ENCODE measurements at places on chromosomes 7 and 10.

GRCh38 chr7:140322759-140323158 lies 75.6 kb downstream of the SLC37A3 start:
- no peak for DNase-seq

- no peak for DNase-seq
Observed at GRCh38 chr10:59036311-59037017, 140.0 kb upstream of the PHYHIPL start.

DNA sequence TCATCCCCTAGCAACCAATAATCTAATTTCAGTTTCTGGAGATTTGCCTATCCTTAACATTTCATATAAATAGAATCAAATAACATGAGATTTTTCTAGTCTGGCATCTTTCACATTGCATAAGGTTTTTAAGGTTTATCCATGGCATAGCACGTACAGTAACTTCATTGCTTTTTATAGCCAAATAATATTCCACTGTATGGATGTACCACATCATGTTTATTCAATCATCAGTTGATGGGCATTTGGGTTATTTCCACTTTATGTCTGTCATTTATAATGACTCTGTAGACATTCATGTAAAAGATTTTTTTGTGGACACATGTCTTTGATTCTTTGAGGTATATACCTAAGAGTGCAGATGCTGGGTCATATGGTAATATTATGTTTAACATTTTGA lies 1052.6 kb downstream of the DNAJB9 start:
- DNase-seq: no peak

GRCh38 chr10:91975438-91975837 lies 51.9 kb downstream of the BTAF1 start:
- no peak for DNase-seq

DNA sequence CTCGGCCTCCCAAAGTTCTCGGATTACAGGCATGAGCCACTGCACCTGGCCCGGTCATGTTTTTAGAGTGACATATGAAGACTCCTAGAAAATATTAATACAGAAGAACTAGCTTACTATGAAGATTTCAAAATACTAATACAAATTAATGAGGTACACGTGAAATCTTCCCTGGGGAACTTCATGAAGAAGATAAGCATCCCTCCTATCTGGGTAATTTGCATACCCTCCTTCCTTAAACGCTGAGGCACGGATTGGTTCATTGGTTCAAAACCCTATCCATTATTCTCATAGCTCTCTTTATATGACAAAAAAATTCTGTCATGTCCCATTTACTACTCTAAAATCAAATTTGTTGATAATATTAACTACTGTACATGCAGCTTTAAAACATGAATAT lies 224.8 kb upstream of the KLF14 start:
- DNase-seq: no peak

DNA sequence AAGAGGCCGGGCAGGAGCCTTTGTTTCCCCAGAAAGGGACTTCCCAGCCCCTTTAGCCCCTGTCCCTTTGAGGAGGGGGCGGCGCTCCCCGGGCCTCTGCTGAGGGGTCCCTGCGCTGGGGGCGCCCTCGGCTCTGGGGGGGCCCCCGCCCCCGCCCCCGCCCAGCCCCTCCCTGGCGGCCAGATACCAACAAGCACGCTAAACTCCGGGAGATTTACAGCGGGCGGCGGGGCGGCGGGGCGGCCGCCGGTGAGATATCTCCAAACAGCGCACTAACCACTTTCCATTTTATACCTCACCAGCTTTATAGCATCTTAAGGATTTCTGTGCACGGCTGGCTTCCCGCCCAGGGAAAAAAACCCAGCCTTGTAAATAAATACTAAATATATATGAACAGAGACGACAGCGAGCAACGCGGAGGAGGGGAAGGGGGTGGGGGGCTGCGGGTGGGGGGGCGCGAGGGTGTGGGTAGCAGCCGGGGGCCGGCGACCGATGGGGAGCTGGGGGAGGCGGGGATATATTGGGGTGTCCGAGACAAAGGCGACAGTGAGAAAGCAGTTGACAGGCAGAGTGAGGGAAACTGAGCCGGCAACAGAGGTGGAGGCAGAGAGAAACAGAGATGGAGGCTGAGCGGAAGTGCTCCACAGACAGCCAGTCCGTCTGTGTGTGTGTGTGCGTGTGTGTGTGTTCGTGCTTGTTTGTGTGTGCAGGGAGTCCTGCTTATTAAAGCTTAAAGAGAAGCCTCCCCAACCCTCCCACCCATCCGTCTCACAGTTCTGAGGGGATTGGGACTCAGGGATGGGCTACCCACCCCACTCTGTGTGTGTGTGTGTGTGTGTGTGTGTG lies 85.8 kb downstream of the HIF1AN start:
- DNase-seq: no peak

GRCh38 chr7:16891874-16892643 lies 10.3 kb upstream of the AGR3 start:
- DNase-seq: no peak

DNA sequence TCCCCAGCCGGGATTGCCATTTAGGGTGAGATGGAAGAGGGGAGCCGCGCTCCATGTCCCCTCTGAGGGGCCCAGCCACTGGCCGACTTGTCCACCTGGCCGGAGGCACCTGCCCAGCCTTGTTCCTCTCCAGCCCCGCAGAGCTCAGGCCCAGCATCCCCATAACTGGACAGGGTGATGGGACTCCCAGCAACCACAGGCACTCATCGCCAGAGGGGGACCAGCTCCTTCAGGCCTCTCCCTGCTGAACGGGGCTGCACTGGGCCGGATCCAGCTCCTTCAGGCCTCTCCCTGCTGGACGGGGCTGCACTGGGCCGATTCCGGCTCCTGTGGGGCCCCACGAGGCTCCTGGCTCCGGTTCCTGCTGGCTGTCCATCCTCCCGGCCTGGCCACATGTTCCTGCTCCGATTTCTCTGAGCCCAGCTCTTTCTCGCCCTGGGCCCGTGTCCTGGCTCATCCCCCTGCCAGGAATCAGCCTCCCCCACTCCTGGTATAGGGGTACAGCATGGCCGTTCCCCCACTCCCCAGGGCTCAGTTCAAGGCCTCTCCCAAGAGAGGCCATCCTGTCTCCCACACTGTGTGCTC lies 56.1 kb upstream of the ADGRA1 start:
- no peak for DNase-seq

GRCh38 chr10:77441353-77442166 lies 196.0 kb downstream of the KCNMA1 start:
- no peak for DNase-seq

- DNase-seq: peak; percentile 100
Observed at GRCh38 chr10:71829171-71829570, 21.9 kb downstream of the PSAP start.

DNA sequence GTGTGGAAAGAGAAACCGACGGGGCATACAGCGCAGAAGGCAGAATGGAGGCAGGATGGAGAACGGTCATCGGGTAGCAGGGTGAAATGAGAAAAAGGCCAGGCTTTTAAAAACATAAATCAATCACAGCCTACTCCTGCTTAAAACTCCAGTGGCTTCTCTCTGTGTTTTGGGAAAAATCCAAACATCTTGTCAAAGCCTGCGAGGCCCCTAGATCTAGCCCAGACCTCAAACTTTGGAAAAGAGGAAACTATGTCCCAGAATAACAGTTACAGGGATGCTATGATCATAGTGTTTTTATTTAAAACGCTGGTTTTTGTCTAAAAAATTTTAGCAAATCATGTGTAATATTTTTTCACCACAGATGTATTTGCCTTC lies 41.1 kb downstream of the PPP1R3C start:
- no peak for DNase-seq

DNA sequence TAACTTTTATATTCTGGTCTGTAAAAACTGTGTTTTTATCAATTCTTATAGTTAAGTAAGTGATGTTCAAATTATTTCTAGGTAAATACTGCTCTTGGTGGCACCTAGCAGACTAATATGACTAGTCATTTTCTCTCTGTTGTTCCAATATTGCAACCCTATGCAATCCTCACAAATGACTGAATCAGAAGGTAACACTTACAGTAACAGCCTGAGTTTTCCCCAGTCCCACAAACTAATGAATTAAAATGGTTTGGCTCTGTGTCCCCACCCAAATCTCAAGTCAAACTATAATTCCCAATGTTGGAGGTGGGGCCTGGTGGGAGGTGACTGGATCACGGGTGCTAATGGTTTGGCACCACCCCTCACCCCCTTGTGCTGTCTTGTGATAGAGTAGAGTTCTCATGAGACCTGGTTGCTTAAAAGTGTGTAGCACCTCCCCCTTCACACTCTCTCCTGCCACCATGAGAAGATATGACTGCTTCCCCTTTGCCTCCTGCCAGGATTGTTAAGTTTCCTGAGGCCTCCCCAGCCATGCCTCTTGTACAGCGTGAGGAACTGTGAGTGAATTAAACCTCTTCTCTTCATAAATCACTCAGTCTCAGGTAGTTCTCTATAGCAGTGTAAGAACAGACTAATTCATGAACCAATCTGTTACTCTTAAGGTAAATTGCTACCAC lies 43.5 kb downstream of the MTPN start:
- no peak for DNase-seq

GRCh38 chr7:22066522-22066921 lies 120.8 kb upstream of the CDCA7L start:
- no peak for DNase-seq

DNA sequence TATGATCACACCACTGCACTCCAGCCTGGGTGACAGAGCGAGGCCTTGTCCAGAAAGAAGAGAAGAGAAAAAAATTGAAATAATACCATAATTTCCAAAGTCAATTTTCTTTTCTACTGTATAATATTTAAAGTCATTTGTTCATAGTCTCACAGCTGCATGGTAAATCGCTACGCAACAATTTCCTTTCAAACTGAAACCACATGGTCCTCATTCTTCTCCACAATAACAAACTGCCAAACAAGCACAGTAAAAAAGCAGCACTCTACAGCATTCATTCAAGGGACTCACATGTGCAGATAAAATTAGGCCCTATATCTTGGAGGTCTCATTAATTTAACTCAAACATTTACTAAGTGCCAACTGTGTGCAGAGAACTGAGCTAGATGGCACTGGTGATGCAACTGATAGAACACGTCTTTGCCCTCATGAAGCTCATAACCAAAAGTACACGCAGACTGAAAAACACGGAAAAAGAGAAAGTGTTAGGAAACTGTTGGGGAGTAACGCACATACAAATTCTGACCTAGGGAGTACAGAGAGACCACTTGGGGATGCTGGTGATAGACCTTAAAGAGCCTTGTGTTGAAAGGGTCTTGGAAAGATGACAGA lies 68.4 kb upstream of the SRRM3 start:
- no peak for DNase-seq

Measured in inflammatory macrophage (primary cell).